Upper lobe of right lung (tissue), 1 donor: ENCODE measurements at places on chromosomes 1 and 21. TPM values are rescaled to one million over a fixed set of nuclear protein-coding genes. Genes with fewer than 3 reads are reported as not detected.

The TRABD2B gene
- total RNA-seq = 1.2 TPM

GRCh38 chr1:162215902-162216301, 146.4 kb downstream of the NOS1AP start:
- H3K4me3 ChIP-seq = no peak overlapping the region
- no peaks in the 10 kb centered on the region for H3K36me3 ChIP-seq
- peaks cover 21% of the 10 kb centered on the region for H3K4me1 ChIP-seq
- DNase-seq = no peak

DNA sequence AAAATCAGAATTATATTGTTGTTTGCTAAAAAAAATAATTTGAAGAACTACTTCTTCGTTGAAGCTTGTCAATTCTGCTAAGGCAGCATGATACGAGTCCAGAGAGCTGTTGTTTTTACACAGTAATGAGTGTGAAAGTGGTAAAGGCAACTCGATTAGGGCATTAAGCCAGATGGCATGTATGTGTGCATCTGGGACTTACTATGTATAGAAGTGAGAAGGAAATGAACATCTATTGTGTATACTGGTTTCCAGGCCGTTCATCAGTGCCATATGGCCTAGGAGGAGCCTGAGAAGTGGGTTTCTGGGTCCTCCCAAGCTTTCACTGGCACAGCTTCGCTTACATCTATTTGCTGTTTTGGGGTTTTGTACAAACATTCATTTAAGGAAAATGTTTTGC, 5.7 kb downstream of the CTPS1 start:
- H3K36me3 ChIP-seq = peaks cover 35% of the 10 kb centered on the region
- H3K27me3 ChIP-seq = no peaks in the 10 kb centered on the region
- no peak overlapping the region for H3K4me3 ChIP-seq
- H3K4me1 ChIP-seq = peaks cover 42% of the 10 kb centered on the region
- DNase-seq = no peak

The HEYL gene
- 17.7 TPM for total RNA-seq

The FCRL2 gene
- total RNA-seq = 0.20 TPM

The INSRR gene
- not detected for total RNA-seq

DNA sequence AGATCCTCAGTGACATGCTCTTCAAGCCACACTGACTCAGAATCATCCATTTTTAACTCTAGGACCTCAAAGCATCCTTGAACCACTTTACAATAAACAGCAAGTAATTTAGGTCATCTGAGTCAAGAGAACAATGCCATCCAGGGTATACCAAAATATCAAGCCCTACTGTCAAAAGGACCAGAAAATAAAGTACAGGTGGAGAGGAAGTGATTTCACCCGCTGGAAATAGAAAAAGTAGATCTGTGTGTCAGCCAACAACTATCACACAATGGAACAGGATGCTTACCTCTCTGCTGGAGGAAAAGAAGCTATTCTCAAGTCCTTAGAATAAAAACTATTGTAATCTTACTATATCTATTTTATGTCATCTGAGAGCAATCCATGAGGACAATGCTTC, 37.0 kb downstream of the RERE start:
- no peak overlapping the region for H3K4me3 ChIP-seq
- no peaks in the 10 kb centered on the region for H3K36me3 ChIP-seq
- no peaks in the 10 kb centered on the region for H3K4me1 ChIP-seq
- no peaks in the 10 kb centered on the region for H3K27me3 ChIP-seq

DNA sequence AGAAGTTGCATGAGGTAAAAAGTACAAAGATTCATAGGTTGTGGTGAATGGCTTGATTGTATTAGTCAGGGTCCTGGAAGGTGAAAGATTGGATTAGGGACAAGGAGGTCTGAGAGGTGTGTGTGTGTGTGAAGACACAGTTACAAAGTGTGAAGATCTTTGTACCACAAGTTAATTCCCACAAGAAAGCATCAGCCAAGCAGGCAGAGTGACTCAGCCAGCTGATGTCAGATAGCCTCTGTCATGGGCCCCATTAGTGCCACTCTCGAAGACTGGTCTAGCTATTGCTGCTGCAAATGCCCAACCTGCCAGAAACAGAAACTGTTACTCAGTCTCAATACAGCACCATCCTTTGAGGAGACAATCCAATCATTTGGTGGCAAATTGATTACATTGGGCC, 96.5 kb downstream of the DTL start:
- no peak overlapping the region for H3K27ac ChIP-seq
- H3K36me3 ChIP-seq = no peaks in the 10 kb centered on the region
- DNase-seq = no peak
- no peak overlapping the region for H3K4me3 ChIP-seq
- no peaks in the 10 kb centered on the region for H3K4me1 ChIP-seq

The PLA2G2F gene
- not detected for total RNA-seq

GRCh38 chr1:155179112-155180031, 5.7 kb downstream of the TRIM46 start:
- H3K4me1 ChIP-seq = peaks cover 12% of the 10 kb centered on the region
- no peaks in the 10 kb centered on the region for H3K36me3 ChIP-seq
- peak; percentile 68 for DNase-seq
- no peaks in the 10 kb centered on the region for H3K27me3 ChIP-seq
- H3K4me3 ChIP-seq = no peak overlapping the region

The CLCN6 gene
- 33.7 TPM for total RNA-seq

The LAX1 gene
- total RNA-seq = 3.0 TPM

The PDE9A gene
- 15.3 TPM for total RNA-seq

- DNase-seq = no peak
- no peak overlapping the region for H3K27ac ChIP-seq
- H3K27me3 ChIP-seq = no peaks in the 10 kb centered on the region
Measured at GRCh38 chr21:27306206-27306605, 339.3 kb upstream of the ADAMTS5 start.

- H3K27me3 ChIP-seq = no peaks in the 10 kb centered on the region
- H3K27ac ChIP-seq = peak overlapping the region; percentile 3
- H3K4me3 ChIP-seq = no peak overlapping the region
- DNase-seq = no peak
- H3K36me3 ChIP-seq = peaks cover 13% of the 10 kb centered on the region
Measured at GRCh38 chr1:161096015-161096414, 2.1 kb upstream of the KLHDC9 start.

DNA sequence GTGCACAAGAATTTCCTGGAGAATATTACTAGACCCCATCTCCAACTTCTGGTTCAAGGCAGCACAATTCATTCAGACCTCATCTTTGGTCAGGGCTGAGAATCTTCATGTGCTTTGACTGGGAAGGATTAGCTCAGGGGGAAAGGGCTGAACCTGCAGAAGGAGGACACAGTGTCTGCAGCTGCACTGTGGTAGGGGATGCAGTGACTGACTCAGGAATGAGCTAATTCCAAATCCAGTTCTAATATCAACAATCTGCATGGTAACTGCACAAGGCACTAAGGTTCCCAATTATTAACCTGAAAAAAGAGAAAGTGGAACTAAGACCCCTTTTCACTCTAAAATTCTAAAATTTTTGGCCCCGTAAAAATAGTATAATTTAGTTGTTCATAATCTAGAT, 31.6 kb downstream of the TTLL7 start:
- no peak overlapping the region for H3K4me3 ChIP-seq
- no peak overlapping the region for H3K27ac ChIP-seq
- no peaks in the 10 kb centered on the region for H3K36me3 ChIP-seq
- no peaks in the 10 kb centered on the region for H3K4me1 ChIP-seq
- DNase-seq = no peak
- no peaks in the 10 kb centered on the region for H3K27me3 ChIP-seq

The PRAMEF26 gene
- not detected for total RNA-seq

The CHODL gene
- 0.26 TPM for total RNA-seq

The TXNDC12 gene
- total RNA-seq = 44.8 TPM

DNA sequence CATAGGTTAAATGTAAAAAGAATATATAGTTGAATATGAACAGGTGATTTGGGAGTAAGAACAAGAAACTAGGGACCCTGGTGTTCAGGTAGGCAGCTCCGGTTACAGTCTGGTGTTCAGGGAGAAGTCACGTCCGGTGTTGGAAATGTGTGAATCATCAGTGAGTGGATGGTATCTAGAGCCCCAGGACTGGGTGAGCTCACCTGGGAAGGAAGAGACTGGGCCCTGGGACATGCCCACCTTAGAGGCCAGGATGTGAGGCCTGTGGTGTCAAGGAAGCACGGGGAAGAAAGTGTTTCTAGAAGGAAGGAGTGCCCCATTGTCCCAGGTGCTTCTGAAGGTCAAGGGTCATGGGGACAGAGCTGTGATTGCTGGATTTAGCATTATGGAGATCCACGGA, 1.5 kb upstream of the GJB3 start:
- DNase-seq = peak; percentile 12
- H3K27ac ChIP-seq = no peak overlapping the region
- no peaks in the 10 kb centered on the region for H3K36me3 ChIP-seq
- peaks cover 40% of the 10 kb centered on the region for H3K27me3 ChIP-seq

DNA sequence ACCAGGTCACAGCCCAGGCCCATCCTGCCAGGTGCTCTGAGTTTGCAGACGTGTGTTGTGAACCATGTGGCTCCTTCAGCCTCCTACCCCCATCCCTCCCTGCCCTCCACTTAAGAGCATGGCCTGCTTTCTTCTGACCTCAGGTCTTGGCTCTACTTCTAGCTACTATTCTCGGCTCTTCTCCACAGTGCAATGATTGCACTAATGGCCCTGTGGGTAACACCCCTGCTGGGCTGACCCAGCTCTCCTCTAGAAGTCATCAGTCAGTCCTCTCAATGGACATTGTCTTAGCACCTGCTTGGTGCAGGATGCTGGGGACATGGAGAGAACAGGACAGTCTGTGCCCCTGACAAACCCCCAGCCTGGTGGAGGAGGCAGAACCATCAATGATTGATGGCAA, 22.2 kb upstream of the IFFO2 start:
- H3K4me1 ChIP-seq = no peaks in the 10 kb centered on the region
- H3K27ac ChIP-seq = no peak overlapping the region
- no peak for DNase-seq
- H3K4me3 ChIP-seq = no peak overlapping the region

- no peak for DNase-seq
- H3K4me1 ChIP-seq = no peaks in the 10 kb centered on the region
- no peak overlapping the region for H3K4me3 ChIP-seq
- peaks cover 6% of the 10 kb centered on the region for H3K27me3 ChIP-seq
Measured at GRCh38 chr1:29712284-29712651, 475.9 kb downstream of the PTPRU start.

GRCh38 chr1:190904091-190904695, 426.5 kb upstream of the BRINP3 start:
- H3K36me3 ChIP-seq = no peaks in the 10 kb centered on the region
- no peaks in the 10 kb centered on the region for H3K4me1 ChIP-seq
- H3K4me3 ChIP-seq = no peak overlapping the region
- H3K27ac ChIP-seq = no peak overlapping the region

The PIGV gene
- 16.7 TPM for total RNA-seq

DNA sequence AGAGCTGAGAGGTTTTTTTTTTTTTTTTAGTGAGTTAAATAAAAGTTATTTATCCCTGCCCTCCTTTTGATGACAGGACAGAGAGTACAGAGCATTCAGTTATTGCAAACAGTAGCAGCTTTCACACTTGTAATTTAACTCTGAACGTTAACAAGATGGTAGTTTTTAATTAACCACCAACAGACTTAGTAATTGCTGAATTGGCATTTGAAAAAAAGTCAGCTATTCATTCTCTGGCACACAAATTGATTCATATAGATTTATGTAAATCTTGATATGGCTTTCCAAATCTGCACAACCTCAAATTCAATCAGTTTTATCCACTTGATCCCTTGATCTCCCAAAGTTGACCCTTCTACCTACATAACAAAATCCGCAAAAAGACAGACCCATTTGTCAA, 918 bp downstream of the LEMD1 start:
- H3K27me3 ChIP-seq = peaks cover 10% of the 10 kb centered on the region
- no peaks in the 10 kb centered on the region for H3K4me1 ChIP-seq
- no peak overlapping the region for H3K4me3 ChIP-seq
- DNase-seq = no peak

The PPIAL4G gene
- 0.20 TPM for total RNA-seq

DNA sequence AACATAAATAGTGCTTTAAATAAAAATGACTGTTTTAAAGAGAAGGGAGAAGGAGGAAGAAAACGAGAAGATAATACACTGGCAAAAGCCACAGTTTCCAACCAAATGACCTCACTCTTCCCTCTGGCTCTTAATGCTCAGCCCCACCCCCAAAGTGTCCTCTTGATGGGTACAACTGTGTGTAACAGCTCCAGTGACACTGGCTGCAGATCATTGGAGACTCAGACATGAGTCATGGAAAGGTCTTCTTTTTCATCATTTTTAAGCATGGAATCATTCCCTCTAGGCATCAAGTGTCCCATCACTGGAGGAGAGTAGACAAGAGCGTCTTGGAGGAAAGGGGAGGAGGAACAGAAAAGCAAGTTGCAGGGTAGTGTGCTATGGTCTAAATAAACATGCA, 333.0 kb downstream of the PAPPA2 start:
- no peaks in the 10 kb centered on the region for H3K36me3 ChIP-seq
- H3K27ac ChIP-seq = no peak overlapping the region
- no peaks in the 10 kb centered on the region for H3K27me3 ChIP-seq
- DNase-seq = no peak
- no peak overlapping the region for H3K4me3 ChIP-seq

DNA sequence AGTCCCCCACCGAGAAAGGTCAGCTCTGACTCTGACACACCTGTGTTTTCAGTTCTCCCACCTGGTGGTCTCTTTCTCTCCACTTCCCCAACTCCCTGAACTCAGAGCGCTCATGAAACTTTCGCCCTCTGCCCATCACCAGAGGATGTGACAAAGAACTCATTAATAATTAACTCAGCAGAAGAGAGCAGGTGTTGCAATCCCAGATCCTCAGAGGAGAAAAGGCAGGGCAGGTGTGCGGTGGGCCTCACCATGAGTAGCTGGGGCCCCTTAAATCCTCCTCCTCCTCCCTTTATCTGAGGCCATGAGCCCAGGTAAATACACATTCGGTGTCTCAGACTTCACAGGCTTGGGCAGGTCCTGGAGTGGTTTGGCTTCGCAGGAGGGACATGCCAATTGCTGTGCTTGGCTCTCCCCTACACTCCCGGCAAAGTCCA, 1.7 kb upstream of the LAMB3 start:
- no peaks in the 10 kb centered on the region for H3K27me3 ChIP-seq
- H3K4me3 ChIP-seq = no peak overlapping the region
- H3K4me1 ChIP-seq = peaks cover 31% of the 10 kb centered on the region
- H3K36me3 ChIP-seq = no peaks in the 10 kb centered on the region
- no peak for DNase-seq

GRCh38 chr1:226983992-226984364, 43.9 kb downstream of the COQ8A start:
- DNase-seq = no peak
- no peak overlapping the region for H3K4me3 ChIP-seq
- peaks cover 21% of the 10 kb centered on the region for H3K4me1 ChIP-seq
- no peaks in the 10 kb centered on the region for H3K27me3 ChIP-seq
